ENCODE measurements at places on chromosomes 2 and 18.
A peak's percentile ranks its signal among the peaks of the same experiment; 100 is the strongest.

DNA sequence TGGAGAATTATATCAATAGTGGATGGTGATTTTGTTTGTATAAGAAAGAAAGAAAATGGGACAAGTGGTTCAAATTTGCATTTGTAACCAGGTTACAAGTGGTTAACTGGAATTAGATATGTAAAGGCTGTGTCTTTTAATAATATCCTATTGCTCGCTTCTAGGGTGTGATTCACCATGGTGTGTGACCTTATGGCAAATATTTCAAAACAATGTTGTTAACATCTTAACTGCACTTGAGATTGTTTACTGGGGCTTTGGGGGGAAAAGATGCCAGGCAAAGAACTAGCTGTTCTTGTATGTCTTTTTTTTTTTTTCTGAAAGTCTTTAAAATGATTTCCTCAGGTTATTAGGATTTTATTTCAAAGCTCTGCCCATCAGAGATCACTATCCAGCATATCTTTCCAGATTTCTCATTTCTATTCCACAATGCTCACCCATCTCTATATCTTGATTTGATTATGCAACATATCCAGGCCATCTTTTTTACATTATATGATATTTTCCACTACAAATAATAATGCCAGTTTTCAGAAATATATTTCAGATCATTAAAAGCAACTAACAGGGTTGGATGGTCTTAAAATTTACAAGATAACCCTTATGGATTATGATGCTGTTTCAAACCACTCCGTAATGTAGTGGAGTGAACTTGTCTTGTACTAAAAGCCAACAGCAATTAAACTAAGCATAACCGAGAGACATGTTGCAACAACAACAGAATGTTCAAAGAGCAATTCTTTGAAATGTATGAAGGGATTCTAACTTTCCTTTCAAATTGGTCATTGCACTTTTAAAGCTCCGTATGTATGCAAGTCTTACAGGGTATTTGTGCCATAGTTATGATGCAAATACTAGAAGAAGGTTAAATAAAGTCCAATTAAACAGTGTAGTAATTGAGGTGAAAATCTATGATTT, 341.5 kb upstream of the ETAA1 start:
- no peak for DNase-seq

GRCh38 chr2:109125593-109126500, 3.2 kb upstream of the SH3RF3 start:
- DNase-seq: no peak

DNA sequence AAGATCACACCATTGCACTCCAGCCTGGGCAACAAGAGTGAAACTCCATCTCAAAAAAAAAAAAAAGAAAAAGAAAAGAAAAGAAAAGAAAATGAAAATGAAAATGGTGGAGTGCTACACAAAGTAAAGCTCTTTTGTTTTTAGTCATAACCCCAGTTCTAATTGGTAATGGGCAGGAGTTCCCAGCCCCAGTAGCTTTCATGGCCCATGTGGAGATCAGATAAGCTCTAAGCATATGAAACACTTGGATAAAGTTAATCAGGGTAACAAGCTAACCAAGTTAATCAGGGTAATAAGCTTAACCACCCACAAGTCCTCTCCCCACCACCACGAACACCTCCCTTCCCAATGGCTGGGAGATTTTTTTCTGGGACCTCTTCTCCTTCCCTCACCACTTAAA, 240.8 kb downstream of the BCL11A start:
- peak; percentile 39 for DNase-seq

- DNase-seq: no peak
These were observed 35.1 kb downstream of the MRPL30 start for GRCh38 chr2:99216096-99216495.

DNA sequence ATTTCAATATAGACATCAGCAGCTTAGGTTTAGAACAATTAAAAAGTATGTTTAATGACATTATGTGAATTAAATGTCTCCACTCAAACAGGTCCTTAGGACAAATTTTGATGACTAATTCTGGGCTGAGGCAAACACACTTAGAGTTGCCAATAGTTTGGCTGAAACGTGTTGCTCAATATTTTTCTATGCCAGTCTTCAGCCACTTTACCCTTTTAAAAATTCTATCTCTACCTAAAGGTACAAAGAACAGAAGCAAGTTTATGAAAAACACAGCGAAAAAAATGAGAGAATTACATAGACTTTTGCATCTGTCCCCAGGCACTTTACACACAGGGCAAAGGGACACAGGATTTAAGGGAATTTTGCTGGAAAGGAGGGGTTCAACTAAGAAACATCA, 4.5 kb downstream of the IDH1 start:
- no peak for DNase-seq

DNA sequence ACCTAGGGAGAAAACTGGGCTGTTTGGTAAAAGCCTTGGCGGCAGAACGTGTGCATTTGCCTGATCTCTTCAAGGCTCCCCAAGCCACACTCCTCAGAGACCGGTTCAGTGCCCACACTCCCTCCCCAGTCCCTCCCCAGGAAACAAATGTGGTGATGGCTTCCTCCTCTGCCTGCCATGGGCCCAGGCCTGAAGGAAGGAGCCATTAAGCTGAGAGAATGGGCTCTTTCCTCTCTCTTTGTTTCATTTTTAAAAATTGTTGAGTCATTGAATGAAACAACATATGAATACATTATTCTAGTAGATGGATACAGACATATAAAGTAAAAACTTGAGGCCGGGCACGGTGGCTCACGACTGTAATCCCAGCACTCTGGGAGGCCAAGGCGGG, 50.6 kb upstream of the YWHAQ start:
- DNase-seq: peak; percentile 33

DNA sequence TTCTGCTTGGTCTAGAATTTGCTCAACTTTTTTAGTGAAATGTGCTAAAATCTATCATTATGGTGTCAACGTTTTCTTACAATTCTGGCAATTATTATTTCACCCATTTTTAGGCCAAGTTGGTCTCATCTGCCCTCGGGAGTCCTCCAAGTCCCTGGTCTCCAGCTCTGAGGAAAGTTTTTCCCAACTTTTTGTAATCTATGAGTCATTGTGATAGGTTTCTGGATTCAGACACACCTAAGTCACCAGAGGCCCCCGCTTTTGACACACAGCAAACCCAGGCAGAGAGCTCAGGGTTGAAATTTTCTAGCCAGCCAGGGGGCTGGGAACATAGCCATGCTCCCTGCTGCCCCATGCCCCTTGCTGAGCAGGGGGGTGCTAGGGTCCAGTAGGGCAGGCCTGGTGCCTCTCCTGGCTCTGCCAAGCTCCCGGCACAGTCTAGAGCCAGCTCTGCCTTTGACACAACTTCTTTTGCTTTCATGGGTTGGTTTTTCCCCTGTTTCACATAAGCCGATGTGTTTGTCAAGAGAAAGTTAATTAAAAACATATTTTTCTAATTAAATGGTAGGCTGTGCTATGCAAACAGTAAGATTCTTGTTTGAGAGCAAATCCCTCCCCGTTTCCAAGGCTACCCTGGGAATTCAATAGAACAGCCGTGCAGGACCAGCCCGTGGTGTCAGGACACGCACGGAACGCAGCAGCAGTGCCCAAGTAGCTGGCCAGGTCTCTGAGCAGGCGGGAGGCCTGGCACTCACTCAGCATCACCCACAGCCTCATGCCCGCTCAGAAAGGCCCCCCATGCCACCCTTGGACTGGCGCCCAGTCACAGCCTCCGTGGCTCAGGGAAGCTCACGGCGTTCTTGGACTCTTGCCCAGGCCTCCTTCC, 25.5 kb upstream of the SNED1 start:
- no peak for DNase-seq

DNA sequence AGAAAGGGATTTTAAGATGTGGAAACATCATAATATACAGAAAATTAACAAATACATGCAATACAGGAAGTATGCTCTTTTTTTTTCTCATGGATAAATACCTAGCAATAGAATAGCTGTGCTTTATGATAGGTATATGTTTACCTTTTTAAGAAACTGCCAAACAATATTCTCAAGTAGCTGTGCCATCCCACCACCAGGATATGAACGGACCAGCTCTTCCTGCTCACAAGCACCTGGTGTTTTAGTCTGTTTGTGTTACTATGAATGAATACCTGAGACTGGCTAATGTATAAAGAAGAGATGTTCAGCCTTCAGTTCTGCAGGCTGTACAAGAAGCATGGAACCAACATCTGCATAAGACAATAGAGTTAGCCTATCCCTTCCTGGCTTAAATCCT, 19.9 kb upstream of the UGT1A8 start:
- DNase-seq: no peak

DNA sequence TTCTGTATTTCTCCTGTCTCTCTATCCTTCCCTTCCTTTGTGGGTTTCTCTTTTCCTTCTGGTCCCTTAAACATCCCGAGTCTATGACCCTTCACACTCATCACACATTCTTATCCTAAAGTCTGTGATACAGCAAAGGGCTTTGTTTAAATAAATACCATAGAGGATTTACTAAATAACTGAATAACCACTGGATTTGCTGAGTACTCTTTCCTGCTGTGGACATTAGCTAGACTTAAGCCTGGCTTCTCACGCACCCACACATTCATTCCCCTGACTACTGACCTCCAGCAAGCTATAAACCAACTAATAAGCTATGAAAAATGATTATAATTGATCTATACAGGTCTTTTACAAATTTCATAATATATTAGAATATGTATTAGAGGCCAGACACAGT, 76.6 kb downstream of the COL4A3 start:
- DNase-seq: no peak

DNA sequence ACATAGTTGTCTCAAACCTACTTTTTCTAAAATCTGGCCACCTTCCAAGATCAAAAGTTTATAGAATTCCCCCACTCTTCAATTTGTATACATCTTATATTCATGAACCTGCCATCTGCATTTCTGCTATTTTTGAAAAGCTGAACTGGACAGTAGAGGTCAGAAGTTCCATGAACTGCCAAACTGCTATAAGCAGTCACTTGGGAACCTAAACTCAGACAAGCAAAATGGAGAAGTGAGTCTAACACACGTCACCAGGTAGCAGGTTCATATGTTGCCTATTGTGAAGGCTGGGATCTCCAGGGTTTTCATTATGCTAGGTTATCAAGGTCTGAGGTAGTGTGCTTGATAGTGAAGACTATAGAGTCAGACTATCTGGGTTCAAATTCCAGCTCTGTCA, 2.0 kb upstream of the MYO1B start:
- DNase-seq: no peak

- DNase-seq: no peak
These were observed 20.3 kb downstream of the NPC1 start for GRCh38 chr18:23565916-23566547.

DNA sequence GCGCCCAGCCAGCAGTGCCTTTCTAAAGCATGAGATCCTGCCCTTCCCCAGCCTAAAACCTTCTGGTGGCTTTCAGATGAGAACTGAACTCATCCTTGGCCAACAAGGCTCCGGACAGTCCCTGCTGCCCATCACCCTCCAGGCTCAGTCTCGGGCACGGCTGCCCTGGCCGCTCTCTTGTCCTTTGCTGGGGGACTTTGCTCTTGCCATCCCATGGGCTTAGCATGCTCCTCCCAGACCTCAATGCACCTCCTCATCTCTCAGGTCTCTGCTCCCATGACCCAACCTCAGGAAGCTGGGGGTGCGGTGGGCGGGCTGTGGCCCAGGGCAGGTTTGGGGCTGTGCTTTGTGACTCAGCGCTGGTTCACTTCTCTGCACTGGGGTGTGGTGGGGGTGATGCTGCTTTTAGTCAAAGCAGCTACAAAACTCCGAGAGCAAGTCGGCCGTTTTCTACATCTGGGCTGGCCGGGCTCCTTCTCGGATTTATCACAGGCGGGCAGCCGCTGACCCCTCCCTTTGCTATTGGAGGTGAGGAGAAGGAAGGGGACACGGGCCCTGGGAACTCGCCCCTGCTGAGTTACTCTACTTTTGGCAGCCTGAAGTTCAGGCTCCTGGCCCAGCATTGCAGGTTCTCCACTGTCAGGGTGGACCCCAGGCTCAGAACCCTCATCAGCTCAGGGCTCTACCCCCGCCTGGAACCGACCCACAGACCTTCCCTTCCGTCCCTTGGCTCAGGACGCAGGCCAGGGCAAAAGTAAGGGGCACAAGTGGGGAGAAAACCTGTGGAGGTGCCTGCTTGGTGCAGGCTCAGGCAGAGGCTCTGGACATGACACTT, 90.6 kb upstream of the TAF1B start:
- DNase-seq: peak; percentile 91

GRCh38 chr2:9018534-9018933, 15.1 kb upstream of the MBOAT2 start:
- DNase-seq: no peak

- DNase-seq: no peak
These were observed 32.5 kb upstream of the RMDN2 start for GRCh38 chr2:37892436-37893114.

DNA sequence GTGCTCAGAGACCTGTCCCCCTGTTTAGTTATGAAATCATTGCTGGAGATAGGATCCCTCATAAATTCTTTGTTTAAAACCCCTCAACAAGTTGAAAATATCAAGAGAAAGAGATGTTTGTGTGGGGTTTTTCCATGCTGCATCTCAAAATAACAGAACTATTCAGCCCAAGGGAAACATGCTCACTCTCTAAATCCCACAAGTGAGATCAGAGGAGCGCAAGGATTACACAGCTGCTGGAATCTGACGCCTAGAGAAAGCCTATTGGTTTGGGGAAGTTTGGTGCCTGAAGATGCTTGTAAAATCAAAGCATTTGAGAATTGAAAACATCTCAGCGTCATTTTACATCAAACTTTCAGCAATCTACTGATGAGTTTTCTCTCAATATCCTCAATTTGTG, 7.9 kb downstream of the FSHR start:
- no peak for DNase-seq

- no peak for DNase-seq
These were observed 37.7 kb upstream of the MAT2A start for GRCh38 chr2:85501248-85501647.

DNA sequence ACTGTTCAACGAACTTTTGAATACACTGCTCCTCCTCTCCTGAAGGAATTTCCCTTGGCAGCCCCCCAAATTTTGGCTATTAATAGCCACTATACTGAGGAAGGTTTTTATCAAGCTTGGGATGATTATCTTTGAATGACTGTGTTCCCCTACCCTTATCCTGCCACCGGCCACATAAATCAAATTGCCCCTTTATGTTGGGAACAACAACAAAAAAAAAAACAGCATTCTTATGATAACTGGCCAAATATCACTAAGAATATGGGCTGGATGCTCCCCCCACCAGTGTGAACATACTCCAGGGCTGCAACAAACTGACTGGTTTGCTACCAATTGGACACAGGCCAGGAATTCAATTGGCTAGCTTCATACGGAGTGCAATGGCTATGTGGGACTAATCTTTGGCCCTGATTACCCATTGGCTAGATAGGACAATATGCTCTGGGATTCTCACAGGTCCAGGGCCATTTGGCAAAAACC, 20.6 kb downstream of the DUSP11 start:
- no peak for DNase-seq

DNA sequence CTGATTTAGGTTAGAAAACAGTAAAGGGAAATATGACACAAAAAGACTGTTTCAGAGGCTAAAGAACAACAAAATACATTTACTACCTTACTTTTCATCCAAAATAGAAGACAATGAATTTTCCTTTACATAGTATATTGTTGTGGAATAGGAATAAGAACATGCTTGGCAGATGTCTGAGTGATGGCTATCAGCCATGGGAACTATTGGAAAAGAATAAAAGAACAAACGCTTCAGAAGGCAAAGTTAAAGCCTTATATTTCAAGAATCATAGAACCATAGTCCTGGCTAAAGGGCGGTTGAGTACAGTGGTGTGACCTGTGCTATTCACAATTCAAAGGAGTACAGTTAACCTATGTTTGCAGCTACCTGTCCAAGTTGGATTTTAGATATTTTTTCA, 73.9 kb upstream of the NRXN1 start:
- no peak for DNase-seq

GRCh38 chr2:238801791-238802190, 46.1 kb upstream of the TWIST2 start:
- no peak for DNase-seq
